AG10803 (cell line): ENCODE measurements at places on chromosomes 5 and 9.
A peak's percentile ranks its signal among the peaks of the same experiment; 100 is the strongest.

- peak; percentile 20 for DNase-seq
Measured at GRCh38 chr9:12822111-12822510, 47.3 kb downstream of the LURAP1L start.

GRCh38 chr5:43371821-43372220, 40.4 kb downstream of the CCL28 start:
- no peak for DNase-seq

DNA sequence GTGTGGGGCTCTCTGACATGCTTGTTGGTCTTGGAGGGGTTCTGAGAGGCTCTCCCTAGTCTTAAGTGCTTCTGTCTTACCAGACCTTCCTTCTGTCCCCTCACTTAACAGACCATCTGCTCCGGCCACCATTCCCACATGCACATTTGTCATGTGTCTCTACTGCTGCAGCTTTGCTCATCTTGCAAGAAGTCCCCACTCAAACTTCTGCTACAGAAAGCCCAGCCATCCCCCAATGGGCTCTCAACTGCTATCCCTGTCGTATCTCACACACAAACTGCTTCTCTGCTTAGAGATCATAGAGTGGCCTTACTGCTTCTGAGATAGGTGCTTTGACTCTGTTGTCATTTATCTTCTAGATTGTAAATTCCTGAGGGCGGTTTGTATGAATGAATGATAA, 69.4 kb downstream of the NUP214 start:
- DNase-seq: no peak

GRCh38 chr5:151162776-151163175, 5.2 kb upstream of the ANXA6 start:
- DNase-seq: peak; percentile 37

DNA sequence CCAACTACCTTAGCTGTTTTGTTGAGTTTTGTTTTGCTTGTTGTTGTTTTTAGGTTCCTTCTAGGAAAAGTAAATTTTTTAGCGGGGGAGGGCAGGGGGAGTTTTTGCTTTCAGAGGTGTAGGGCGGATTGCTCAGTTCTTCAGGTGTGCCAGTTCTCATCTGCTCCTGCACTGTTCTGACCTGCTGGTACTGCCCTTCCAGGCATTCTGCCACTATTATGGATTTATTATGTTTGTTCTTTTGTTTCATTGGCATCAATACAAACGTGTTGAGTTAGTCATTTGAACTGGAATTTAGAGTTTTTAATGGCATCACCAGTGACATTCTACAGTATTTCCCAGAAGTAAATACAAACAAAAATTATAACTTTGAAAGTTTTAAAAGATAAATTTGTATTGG, 26.0 kb downstream of the ERCC6L2 start:
- no peak for DNase-seq

DNA sequence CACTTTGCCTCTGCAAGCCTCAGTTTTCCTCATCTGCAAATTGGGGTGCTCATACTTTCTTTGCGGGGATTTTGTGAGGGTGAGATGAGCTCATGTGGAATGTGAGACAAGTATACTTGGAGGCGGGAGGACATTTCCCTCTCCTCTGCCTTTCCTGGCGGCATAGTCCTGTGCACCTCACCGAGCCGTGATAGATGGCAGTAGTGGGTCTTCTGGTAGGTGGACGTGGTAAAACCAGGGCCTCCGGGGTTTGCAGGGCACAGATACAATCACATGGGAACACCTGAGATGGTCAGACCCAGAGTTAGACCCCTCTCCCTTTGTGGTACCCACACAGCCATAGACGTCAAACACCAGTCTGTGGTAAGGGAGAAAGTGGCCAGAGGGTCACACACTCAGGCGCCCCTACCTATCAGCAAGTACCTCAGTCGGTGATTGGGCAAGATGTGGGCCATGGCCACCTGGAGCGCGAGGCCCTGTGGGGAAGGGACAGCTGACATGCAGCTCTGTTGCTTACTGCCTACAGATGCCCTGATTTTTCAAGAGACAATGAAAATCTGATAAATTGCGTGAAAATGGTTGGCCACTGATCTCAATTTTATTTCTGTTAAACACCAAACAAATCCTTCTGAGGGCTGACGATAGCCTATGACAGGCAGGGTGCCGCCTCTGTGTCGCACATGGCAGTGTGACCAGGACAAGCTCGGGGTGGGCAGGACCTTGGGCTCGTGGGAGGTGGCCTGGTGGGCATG, 9.9 kb downstream of the ERGIC1 start:
- DNase-seq: no peak

DNA sequence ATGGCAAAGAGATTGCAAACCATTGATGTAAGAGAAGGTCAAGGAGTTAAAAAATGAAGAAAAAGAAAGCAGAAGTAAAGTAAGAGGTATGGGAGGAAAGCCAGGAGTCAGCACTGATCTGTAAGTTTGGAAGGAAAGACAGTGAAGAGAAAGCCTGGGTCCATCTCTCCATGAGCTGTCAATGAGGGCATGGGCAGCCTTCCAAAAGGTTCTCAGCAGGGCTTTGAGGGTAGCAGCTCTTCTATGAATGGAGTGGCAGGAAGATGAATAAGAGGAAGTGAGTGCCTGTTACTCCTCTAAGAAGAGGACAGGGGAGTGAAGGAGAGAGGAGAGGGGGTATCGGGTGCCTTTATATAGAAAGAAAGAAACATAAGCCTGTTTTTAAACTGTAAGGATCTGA, 97.1 kb downstream of the ADCY2 start:
- DNase-seq: no peak

DNA sequence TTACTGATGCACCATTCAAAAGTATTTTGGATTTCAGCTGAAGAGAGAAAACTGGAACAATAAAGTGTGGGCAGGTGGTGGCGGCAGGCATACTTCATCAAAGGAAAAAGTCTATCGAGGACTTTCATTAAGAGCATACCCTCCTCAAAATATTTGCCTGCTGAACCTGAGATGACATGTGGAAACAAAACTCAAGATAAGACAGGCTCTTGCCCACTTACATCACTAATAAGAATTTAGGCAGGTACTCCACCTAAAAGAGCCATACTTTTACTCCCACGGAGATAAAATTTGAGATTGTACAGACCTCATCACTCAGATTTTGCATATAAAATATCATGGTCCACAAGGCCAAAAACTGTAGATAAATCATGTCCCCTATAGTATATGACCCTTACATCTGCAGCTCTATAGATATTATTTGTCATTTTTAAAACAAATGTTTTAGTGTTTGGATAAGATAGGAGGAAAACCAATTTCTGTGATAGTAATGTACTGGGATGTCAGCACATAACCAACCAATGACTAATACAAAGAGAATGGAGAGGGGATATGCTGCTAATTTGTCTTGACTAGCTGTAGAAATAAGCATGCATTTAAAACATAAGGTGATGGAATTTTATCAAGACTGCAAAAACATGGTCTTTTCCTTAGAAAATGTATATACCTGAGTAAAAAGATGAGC, 730.6 kb upstream of the ZNF608 start:
- no peak for DNase-seq

GRCh38 chr9:35758475-35759050, 4.5 kb upstream of the MSMP start:
- no peak for DNase-seq

DNA sequence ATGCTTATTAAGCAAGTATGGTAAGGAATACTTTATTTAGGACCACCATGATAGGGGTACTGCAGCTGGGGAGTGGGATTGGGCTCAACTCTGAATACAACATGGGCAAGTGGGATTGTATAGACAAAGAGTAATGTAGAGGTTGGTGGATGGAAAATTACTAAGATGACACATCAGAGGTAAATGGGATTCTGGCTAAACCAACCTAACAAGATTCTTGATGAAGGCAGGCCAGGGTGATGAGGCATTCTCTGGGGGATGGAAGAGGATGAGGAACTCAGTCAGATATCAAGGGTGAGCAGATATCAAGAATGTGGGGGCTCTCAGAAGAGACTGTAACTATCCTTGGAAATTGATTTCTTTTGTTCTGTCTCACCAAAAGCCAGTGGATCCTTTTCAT, 107.2 kb downstream of the NMUR2 start:
- DNase-seq: no peak

- peak; percentile 5 for DNase-seq
Measured at GRCh38 chr5:180950291-180950949, 38.2 kb upstream of the BTNL3 start.

DNA sequence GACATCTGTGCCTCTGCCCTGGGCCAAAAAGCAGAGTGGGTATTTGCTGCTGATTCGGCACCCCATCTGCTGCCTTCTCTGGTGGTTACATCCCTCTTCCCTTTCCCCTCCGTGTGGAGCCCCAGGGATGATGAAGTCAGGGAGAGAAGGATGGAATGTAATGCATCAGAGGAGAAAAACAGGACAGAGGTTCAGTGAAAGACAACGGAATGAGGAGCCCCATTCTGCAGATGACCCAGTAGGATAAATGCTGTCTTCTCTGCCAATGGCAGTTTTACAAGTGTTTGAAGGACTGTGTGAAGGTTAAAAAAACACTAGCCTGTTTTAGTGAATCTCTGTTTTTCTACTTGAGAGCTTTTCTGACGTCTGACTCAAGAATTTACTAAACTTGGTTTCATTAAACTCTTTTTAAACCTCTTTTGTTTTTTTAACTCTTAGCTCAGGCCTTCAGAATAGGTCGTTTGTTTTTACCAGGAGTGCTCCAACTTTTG, 86.3 kb downstream of the NLN start:
- peak; percentile 42 for DNase-seq

GRCh38 chr9:125913551-125913950, 166.4 kb downstream of the PBX3 start:
- DNase-seq: no peak

DNA sequence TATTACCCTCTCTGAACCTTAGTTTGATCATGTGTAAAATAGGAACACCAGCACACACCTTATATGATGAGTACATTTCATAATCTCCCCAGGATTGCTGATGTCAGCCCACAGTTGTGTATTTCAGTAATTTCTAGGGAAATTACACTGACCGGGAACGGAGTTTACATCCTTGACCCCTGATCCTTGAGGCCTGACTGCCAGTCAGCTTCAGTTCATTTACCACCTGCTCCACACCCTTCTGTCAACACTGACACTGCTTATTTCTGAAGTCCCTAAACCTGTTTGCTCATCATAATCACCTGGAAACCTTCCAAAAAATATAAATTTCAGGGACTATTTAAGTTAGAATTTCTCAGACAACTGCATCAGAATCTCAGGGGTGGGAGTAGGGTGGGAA, 55.3 kb downstream of the ZNF622 start:
- DNase-seq: no peak

DNA sequence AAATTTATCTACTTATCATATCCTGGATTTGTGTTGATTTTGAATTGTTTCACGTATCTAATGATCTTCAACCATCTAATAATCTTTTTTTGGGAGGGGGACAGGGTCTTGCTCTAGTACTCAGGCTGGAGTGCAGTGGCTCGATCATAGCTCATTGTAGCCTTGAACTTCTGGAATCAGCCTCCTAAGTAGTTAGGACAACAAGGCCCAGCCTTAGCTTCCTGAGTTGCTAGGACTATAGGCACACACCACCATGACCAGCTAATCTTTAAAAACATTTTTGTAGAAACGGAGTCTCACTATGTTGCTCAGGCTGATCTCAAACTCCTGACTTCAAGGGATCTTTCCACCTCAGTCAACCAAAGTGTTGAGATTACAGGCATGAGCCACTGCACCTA, 34.6 kb downstream of the MRPS27 start:
- no peak for DNase-seq

- DNase-seq: peak; percentile 46
Measured at GRCh38 chr9:36161187-36161586, 8.0 kb upstream of the CCIN start.

GRCh38 chr5:141822144-141822543, 56.1 kb downstream of the PCDH1 start:
- peak; percentile 56 for DNase-seq

- DNase-seq: no peak
Measured at GRCh38 chr9:136237486-136238341, 7.9 kb downstream of the QSOX2 start.

DNA sequence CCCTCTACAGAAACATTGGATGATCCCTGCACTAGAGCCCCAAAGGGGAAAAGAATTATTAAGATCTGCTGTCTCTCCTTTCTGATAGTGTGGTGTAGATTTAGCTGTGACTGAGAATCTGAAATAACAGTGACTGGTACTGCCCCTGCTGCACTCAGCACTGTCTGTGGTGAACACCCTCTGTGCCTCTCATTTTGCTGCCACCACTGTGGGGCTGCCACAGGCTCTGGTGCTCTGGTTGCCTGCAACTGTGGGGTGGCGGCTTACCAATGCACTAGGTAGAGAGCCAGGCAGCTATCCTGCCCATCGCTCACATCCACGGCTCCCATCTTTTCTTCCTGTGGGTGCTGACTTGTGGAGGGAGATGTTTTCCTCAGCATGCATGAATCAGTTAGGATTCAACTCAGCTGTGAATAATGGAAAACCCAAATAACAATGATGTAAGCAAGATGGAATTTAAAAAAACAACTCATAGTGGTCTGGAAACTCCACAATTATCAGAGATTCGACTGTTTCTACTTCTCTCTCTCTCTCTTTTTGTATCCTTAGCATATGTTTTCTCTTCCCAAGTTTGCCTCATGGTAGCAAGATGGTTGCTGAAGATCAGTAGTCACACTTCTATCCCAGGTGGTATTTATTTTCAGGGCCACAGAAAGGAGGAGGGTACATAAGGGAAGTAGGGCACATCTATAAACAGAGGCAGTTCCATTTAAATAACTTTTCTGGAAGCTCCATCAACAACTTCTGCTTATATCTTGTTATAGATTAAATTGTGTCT, 99.8 kb upstream of the DAP start:
- peak; percentile 56 for DNase-seq

- DNase-seq: peak; percentile 28
Measured at GRCh38 chr5:95779611-95780010, 42.9 kb downstream of the GLRX start.

GRCh38 chr5:26948921-26949320, 89.5 kb downstream of the CDH9 start:
- no peak for DNase-seq

- DNase-seq: peak; percentile 38
Measured at GRCh38 chr5:129771058-129771838, 23.4 kb downstream of the MINAR2 start.

- no peak for DNase-seq
Measured at GRCh38 chr5:636951-637350, 24.8 kb downstream of the CEP72 start.

DNA sequence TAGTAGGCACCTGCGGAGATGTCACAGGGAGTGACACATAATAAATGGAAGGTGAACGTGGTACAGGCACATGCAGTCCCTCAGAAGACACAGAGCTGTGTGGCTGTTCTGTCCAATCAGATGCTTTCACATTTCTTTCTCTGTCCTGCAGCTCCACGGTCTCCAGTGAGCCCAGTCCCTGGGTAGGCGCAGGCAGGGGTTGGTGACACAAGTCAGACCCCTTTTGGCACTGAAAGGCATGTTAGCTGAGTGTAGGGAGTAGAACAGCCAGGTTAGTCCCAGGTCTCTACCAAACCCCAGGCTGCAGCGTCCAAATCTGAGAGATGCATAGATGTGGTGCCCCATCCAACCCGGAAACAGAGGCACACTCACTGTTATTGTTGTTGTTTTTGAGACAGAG, 2.8 kb downstream of the SLC31A2 start:
- no peak for DNase-seq

DNA sequence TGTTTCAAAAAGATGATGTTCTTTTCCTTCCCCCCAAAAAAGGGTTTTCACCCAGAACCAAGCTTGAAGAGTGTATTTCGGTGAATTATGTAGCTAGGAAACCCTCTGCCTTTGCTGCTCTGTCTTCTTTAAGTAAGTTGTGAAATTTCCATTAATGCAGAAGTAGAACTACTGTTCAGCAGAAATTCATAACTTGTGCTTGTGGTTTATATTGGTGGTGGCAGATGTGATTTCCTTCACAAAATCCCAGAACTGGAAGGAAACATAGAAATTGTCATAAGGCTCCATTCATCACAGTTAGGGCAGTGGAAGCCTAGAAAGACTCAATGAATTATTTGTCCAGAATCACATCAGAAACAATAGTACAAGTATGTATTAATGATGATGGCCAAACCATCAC, 42.1 kb upstream of the DAB2 start:
- DNase-seq: no peak
